ENCODE measurements at places on chromosomes 7 and 10.

DNA sequence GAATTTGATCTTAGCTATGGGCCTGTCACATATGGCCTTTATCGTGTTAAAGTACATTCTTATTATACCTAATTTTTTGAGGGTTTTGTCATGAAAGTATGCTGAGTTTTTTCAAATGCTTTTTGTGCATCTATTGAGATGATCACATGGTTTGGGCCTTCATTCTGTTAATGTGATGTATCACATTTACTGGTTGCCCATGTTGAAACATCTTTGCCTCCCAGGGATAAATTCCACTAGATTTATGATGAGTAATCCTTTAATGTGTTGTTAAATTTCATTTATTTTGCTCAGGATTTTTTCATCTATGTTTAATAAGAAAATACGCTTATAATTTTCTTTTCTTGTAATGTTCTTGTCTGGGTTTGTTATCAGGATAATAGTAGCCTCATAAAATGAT, 442.0 kb downstream of the MDFIC start:
- no peak for DNase-seq

DNA sequence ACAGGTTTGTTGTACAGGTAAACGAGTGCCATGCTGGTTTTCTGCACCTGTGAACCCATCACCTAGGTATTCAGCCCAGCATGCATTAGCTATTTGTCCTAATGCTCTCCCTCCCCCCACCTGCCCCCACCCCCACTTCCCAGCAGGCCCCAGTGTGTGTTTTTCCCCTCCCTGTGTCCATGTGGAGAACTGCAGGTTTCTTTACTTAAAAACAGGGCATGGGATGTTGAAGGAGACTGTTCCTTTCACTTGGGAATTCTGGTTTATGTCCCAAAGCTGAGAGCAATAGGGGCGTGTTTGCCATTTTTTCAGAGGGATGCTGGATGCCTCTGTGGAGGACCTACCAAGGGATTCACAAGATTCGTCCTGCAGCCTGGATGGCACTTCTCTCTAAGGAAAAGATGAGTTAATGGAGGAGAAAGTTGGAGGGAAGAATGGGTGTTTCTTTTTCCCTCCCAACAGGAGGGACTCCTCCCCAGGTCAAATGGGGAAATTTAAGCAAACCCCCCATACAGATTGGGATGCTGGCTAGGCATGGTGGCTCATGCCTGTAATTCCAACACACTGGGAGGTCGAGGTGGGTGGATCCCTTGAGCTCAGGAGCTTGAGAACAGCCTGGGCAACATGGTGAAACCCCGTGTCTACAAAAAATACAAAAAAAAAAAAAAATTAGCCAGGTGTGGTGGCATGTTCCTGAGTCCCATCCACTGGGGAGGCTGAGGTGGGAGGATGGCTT, 136.0 kb downstream of the GALNT17 start:
- DNase-seq = no peak

DNA sequence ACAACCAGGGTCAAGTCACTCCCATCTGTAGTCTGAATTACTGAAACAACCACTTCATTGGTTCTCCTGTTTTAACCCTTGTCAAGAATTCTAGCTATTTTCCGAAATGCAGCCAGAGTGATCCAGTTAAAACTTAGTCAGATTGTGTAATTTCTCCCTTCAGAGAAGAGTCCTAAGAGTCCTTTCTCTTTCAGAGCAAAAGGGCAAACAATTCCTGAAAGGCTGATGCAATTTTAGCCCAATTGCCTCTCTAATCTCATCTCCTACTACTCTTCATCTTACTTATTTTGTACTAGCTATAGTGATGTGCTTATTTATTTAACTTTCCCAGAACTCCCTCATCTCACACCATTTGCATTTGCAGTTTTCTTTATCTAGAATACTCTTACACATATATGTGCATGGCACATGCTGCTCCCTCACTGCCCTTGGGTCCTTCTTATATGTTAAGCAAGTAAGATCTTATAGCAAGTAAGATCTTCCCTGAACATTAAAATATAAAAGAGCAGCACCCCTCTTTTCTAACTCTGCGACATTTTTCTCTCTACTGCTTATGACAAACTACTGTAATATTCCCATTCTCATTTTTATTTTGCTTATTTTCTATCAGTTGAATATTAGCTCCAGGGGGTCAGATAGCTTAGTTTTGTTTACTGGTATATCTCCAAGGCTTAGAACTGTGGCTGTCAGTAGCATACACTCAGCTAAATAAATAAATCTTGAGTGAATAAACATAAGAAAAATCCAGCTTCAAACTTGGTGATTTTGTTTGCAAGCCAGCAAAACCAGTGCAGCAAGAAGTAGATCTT, 44.6 kb downstream of the HGF start:
- DNase-seq = no peak

GRCh38 chr7:82598958-82599357, 155.4 kb upstream of the CACNA2D1 start:
- no peak for DNase-seq

All from substantia nigra (tissue), 51 donors.